H9 (cell line): ENCODE measurements at places on chromosomes 1 and 21. TPM values are rescaled to one million over a fixed set of nuclear protein-coding genes. Genes with fewer than 3 reads are reported as not detected.
A peak's percentile ranks its signal among the peaks of the same experiment; 100 is the strongest.

Gene SH3BGR
- total RNA-seq = 2.9 and 4.3 TPM in 2 replicates

Gene SNX7
- 23.8 and 24.7 TPM in 2 replicates for total RNA-seq

DNA sequence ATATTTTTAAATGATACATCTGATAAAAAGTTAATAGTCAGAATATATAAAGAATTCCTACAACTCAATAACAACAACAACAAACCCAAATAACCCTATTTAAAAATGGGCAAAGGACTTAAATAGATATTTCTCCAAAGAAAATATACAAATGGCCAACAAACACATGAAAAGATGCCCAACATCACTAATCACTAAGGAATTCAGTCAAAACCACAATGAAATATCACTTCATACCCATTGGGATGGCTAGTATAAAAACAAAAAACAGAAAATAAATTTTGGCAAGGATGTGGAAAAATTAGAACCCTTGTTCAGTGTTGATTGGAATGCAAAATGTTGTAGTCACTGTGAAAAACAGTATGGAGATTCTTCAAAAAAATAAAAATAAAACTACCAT, 184.8 kb upstream of the RAB4A start:
- no peak for DNase-seq

DNA sequence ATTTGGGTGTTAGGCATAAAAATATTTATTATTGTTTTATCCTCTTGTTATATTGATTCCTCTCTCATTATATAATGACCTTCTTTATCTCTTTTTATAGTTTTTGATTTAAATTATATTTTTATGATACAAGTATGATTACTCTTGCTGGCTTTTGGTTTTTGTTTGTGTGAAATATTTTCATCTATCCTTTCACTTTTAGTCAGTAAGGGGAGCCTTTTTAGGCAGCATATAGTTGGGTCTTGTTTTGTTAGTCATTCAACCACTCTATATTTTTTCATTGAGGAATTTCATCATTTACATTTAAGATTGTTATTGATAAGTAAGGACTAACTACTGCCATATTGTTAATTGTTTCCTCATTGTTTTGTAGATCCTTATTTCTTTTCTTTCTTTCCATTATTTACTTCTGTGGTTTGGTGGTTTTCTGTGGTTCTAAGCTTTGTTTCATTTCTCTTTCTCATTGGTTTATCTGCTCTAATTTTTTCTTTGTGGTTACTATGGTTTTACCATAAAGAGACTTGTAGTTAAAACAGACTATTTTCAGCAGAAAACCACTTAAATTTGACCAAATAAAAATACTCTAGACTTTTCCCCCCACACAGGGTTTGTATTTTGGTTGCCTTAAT, 593.1 kb downstream of the NUF2 start:
- DNase-seq = no peak

- no peak for DNase-seq
Measured at GRCh38 chr1:89822999-89823628, 2.3 kb downstream of the LRRC8D start.

- no peak for DNase-seq
Measured at GRCh38 chr1:191882870-191883269, 275.4 kb upstream of the RGS18 start.

DNA sequence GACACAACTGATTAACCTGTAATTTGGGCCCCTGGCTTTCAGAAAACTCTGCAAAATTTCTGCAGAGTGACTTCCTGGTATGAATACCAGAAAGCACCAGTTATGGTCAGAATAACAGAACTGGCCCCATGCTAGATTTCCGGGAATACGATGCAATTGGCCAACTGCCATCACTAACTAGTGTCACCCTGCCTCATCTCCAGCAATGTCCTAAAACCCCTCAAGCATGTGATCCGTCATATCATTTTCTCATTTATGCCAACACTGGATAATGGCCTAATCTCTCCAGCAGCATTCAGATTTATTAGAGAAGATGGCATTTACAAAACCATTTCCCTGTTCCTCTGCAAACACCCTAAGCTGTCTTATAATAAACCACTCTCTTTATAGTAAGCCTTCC, 15.4 kb downstream of the KAZN start:
- no peak for DNase-seq

Gene PIGP
- total RNA-seq = 13.0 and 13.2 TPM in 2 replicates

- no peak for DNase-seq
Measured at GRCh38 chr1:232440325-232441035, 189.5 kb downstream of the SIPA1L2 start.

DNA sequence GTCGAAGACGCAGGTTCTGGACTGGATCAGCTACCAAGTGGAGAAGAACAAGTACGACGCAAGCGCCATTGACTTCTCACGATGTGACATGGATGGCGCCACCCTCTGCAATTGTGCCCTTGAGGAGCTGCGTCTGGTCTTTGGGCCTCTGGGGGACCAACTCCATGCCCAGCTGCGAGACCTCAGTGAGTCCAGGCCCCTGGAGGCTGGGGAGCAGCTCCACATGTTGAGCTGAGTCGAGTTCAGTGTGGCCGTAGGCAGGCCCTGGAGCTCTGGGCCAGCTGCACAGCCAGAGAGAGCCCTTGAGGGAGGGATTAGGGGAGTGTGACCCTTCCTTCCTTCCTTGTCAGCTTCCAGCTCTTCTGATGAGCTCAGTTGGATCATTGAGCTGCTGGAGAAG, 1.6 kb downstream of the ELF3 start:
- no peak for DNase-seq

DNA sequence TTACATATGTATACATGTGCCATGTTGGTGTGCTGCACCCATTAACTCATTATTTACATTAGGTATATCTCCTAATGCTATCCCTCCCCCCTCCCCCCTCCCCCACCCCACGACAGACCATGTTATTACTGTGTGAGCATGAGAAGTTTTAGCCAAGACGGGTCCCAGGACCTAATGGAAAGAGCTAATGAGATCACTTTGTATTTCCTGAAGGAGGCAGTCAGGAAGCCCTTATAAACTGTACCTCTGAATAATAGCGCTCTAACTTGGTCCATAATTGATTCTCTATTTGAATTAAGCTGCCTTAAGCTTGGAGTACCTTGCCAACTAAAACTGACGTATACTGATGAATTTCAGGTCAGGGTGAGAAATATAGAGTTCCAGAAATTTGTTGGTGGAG, 4.1 kb upstream of the NEGR1 start:
- DNase-seq = no peak

DNA sequence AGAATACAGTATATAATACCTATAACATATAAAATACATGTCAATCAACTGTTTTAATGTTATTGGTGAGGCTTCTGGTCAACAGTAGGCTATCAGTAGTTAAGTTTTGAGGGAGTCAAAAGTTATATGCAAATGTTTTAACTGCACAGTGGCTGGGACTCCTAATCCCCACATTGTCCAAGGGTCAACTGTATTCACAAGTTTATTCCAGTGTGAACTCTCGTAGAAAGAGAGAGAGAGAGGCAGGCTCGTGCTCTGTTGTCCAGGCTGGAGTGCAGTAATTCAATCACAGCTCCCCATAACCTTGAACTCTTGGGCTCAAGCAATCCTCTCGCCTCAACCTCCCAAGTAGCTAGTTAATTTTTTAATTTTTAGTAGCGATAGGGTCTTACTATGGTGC, 66.0 kb downstream of the NRIP1 start:
- DNase-seq = no peak

Gene SMYD3
- total RNA-seq = 25.2 and 25.5 TPM in 2 replicates

- DNase-seq = no peak
Measured at GRCh38 chr1:230827081-230827681, 41.1 kb downstream of the C1orf198 start.

GRCh38 chr1:165512816-165513215, 31.0 kb upstream of the LRRC52 start:
- no peak for DNase-seq

Gene GJA9
- not detected in 2 replicates for total RNA-seq

GRCh38 chr1:56396581-56396980, 182.8 kb downstream of the PLPP3 start:
- DNase-seq = no peak

Gene S100A3
- total RNA-seq = not detected in 2 replicates

Gene SLC35F3
- total RNA-seq = 0.70 and 0.81 TPM in 2 replicates

- no peak for DNase-seq
Measured at GRCh38 chr1:243968413-243968812, 82.7 kb upstream of the ZBTB18 start.

- DNase-seq = peak; percentile 31
Measured at GRCh38 chr1:200034262-200034557, 6.7 kb downstream of the NR5A2 start.

Gene PANK4
- total RNA-seq = 32.2 and 34.8 TPM in 2 replicates

Gene ZFP69B
- 16.2 and 17.5 TPM in 2 replicates for total RNA-seq

GRCh38 chr1:99849413-99849743, 783 bp upstream of the AGL start:
- DNase-seq = no peak

GRCh38 chr1:161241682-161242081, 3.7 kb upstream of the NR1I3 start:
- DNase-seq = no peak

Gene RNU1-3
- total RNA-seq = 1,874 and 2,051 TPM in 2 replicates

DNA sequence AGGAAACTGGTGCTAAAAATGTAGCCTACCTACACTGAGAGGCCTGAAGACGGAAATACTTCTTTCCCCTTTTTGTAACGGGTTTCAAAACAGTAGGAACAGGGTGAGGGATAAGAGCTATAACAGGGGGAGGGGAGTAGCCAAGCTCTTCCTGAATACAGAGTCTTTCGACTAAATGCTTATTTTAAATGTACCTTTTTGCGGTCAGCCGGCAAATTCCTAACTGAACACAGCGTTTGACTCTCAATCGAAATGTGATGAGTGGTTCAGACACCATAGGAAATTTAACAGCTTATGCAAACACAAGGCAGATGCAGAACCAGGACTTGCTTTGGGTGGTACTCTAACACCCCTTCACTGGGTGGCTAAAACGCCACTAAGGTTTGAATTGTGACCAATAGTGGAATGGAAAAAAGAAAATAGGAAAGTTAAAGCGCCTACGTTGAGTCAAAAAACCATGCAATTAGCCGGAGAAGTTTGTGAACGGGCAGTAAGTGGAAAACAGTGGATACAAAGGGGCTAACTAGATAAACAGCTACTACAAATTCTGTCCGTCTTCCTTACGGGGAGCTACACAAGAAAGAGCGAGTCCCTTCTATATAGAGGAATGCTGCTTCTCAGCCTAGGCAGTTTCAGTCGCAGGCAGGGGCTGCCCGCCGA, 1.7 kb downstream of the EGLN1 start:
- no peak for DNase-seq

DNA sequence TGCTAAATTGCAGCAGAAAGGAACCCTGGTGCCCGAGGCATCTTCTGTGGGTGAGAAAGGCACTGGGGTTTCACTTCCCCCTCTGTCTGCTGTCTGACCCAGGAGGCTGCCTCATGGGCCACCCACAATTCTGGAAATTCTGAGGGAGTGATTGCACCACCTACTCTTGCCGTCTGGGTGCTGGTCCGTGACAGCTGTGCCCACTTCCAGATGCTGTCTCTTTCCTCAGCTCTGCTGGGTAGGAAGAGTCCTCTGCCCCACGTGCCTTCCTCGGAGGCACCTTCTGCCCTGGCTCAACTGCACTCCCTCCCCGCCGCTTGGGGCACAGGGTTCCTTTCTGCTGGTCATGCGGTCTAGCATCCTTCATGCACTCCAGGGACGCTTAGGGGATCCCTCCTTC, 96.3 kb downstream of the ARHGEF10L start:
- no peak for DNase-seq

DNA sequence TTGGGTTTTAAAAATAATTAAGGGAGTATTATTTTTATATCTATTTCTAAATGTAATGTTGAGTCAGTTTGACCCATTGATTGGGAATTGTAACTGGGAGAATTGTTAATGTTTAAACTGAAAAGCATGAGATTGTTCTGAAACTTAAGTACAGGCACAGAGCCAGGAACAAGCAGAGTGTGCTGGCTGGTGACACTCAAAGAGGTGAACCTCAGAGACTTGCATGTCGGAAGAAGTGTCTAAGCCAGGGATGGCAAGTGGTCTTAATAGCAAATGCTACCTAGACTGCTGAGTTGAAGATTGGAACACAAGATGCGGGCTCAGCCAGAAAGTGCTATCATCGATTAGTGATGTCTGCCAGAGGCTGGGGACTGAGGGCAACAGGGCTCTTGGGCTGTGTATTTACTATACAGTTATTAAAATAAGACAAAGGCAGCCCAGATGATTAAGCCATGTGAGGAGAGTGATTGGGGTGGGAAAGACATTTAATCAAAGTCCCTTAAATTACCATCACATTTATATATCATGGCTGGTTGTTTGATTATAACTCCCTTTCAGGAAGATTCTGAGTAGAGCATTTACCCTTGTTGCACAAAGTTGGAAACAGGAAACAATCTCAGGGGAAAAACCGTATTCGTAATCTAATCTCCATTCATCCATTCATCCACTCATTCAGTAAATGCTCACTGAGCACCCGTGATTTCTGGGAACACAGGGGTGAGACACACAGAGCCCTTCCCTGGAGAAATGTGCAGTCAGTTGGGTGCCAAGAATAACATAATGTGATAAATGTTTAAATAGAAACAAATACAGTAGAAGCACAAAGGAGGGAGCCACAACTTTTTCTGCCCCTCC, 42.8 kb downstream of the C8A start:
- DNase-seq = no peak

Gene MPZ
- 2.7 and 3.6 TPM in 2 replicates for total RNA-seq

- DNase-seq = no peak
Measured at GRCh38 chr21:29306920-29307319, 8.2 kb downstream of the BACH1 start.

- DNase-seq = no peak
Measured at GRCh38 chr1:218886101-218886871, 287.4 kb upstream of the LYPLAL1 start.

- DNase-seq = no peak
Measured at GRCh38 chr1:226349081-226349480, 40.1 kb upstream of the LIN9 start.

Gene ISG15
- total RNA-seq = 39.7 and 40.8 TPM in 2 replicates

DNA sequence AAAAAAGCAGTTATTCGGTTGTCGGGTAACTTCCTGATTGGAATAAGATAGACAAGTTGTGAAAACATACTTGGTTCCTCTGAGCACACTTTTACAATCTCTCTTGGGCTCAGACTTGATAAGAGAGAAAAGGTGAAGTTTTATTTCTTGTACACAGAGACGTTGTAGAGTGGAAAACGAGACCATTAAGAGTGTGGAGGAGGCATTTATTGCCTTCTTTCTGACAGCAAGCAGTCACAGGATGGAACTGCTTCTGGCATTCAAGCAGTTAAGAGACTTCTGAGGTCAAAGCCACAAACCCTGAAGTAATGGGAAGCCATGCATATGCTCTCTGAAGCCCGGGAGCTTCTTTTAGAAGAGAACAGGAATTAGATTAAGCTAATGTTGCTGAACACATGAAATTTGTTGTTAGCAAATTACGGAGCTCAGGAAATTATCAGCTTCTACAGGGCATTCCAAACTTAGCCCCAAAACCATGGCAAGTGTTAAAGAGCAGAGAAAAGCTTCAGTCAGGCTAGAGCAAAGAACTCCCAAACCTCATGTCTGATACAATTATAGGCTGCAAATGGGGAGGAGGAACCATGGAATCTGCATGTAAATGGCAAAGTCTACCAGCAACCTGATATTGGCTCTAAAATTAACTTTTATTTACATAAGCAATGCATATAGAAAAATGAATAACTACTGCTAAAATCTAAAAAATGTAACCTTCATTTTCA, 26.0 kb downstream of the S1PR1 start:
- DNase-seq = no peak

Gene OR2L8
- 0.24 TPM in 1 of 2 replicates, not detected in the other for total RNA-seq
